Umbilical cord (tissue), 2 donors: ENCODE measurements at places on chromosomes 13 and 19.

DNA sequence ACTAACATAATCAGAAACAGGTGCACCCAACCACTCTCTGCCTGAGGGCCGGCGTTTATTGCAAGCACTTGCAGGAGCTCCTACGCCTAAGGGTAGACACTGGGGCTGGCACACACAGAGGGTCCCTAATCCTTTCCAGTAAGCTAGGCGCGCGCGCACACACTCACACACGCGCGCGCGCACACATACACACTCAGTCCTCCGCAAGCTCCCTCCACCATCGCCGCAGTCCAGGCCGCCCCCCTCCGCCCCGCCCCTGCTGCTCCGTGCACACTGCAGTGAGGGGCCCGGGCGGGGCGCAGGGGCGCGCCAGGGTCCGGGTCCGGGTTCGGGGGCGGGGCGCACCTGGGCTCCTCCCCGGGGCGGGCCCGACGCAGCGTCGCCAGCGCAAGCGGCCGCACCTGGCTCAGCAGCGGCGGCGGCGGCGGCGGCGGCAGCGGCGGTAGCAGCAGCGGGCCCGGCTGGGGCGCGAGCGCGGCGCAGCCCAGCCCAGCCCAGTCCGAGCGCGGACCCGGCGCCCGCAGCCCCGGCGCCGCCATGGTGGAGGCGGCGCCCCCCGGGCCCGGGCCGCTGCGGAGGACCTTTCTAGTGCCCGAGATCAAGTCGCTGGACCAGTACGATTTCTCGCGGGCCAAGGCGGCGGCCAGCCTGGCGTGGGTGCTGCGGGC, at the start of gene CAMSAP3:
Gene CAMSAP3, plus strand, starts transcription at position 398 of the 668 bp plus-strand sequence. Its CDS starts 140 bp downstream, at position 538.
- DNase-seq = peak; percentile 24

DNA sequence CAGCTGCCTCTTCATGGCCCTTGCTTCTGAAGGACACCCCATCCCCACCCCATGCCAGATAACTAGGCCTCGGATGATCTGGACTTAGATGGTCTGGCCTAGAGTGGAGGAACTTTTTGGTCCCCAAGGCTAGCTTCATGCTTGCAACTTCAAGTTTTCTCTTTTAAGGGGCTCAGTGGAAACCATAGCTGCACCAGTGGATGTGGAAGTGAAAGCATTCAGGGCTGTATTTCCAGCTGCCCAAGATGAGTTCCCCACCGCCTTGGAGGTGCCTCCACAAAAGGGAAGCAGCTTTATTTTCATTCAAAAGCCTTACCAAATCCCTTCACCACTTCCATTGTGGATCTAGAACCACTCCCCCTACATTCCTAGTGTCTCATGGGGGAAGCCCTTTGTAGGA, 17.6 kb upstream of the GSX1 start:
- DNase-seq = no peak

DNA sequence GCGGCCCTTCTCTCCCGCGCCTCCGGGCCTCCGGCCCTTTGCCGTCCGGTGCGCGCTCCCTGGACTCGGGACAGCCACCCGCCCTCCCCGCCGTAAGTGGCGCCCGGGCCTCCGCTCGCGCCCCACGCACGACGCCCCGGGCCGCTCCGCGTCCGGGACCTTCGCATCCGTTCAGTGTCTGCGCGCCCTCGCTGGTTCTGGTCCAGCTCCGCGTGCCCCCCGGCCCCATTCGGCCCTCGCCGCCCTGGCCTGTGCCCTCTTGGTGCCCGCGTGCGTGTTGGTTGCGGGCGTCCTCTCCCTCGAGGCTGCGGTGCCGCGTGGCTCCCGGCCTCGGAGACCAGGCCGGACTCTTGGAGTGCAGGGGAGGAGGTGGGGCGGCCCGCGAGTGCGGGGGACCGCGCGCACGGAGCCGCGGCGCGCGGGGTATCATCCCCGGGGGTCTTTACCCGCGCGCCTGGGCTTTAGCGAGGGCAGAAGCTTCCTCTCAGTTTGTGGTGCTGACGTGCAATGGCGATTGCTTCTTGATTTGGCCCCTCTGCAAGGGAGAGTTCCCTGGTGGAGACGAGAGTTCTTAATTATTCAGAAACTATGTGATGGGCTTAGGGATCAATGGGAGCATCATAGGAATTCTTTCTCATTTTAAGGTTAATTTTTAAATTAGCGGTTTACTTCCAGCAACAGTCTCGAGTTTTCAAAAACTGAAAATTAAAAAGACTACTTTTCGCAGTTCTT, 757 bp downstream of the WASF3 start:
- DNase-seq = peak; percentile 4

DNA sequence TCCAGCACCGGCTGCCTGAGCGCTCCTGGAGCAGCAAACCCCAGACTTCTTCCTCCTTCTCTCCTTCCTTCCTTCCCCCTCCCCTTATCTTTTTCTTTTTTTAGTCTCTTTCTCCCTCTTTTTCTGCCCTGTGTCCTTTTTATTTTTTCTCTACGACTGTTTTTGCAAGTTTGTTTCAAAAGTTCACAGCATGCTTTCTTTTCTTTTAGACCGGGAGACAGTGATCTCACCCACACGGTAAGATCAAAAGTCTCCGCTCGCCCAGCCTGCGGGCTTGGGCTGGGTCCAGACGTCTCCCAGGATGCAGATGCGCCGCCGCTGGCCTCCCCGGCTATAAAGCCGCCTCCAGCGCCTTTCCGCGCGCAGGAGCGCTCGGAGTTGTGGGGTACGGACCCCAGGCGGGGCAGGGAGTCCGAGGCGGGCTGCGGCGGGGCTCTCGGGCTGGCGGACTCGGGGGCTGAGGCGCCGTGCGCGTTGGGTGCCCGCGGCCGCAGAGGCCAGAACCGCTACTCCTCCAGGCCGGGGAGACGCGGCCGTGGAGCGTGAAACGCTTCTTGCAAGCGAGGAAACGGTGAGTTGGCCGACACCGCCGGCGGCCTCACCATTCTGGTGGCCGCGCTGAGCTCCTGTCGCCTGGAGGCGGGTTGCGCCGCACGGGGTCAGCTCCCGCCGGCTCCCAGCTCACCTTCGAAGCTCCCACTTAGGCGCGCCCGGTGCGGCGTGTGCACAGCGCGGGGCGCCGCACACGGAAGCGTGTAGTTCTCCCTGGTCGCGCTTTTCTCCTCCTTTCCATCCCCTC, 2.0 kb upstream of the TSHZ3 start:
- DNase-seq = no peak

GRCh38 chr19:33227242-33227650, 1.6 kb upstream of the SLC7A10 start:
- DNase-seq = no peak
